ENCODE measurements at places on chromosomes 4 and X.

GRCh38 chr4:144748814-144749555 is 103.0 kb downstream of the HHIP start:
- DNase-seq = no peak

- DNase-seq = no peak
Measured at GRCh38 chr4:181896614-181897013, 346.6 kb upstream of the TENM3 start.

DNA sequence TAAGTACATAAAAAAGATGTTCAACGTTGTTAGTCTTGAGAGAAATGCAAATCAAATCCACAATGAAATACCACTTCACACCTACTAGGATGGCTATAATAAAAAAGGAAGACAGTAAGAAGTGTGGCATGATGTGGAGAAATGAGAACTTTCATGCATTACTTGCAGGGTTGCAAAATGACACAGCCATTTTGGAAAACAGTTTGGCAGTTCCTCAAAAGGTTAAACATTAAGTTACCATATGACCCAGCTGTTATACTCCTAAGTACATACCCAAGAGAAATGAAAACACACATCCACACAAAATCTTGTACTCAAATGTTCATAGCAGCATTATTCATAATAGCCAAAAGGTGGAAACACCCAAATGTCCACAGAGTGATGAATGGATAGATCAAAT is 25.8 kb upstream of the LIMCH1 start:
- no peak for DNase-seq

DNA sequence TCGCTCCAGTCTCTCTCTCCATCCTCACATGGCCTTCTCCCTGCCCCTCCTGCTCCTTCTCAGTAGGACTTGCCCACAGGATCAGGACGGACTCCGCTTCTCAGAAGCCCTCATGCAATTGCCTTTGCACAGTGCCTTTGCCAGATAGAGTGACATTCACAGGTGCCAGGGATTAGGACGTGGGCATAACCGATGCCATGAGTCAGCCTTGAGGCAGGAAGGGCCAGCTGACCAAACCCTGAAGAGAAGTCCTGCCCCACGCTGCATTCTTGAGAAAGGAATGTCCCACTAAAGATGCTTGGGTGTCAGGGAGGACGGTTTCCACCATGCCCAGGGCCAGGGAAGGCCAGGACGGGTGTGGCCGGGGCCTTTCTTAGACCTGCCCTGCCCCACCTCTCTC is 6.6 kb upstream of the GRPEL1 start:
- no peak for DNase-seq

All from cerebellum (tissue), 4 donors.